ENCODE measurements at places on chromosomes 7 and 10.

- no peaks in the 10 kb centered on the region for H3K27me3 ChIP-seq
- no peaks in the 10 kb centered on the region for H3K4me1 ChIP-seq
- no peaks in the 10 kb centered on the region for H3K36me3 ChIP-seq
- H3K4me3 ChIP-seq = no peak within 1 kb of the TSS
Measured at GRCh38 chr7:64045301-64046040, at the start of gene ZNF727. TSS of gene ZNF727 (plus strand) at chr7:64045434. CDS start at chr7:64045622, 188 bp downstream.

- no peak for DNase-seq
- no peak overlapping the region for H3K4me3 ChIP-seq
- H3K27me3 ChIP-seq = no peaks in the 10 kb centered on the region
- H3K36me3 ChIP-seq = no peaks in the 10 kb centered on the region
- H3K27ac ChIP-seq = no peak overlapping the region
- H3K4me1 ChIP-seq = peaks cover 12% of the 10 kb centered on the region
Measured at GRCh38 chr7:131773413-131773812, 217.0 kb upstream of the PODXL start.

DNA sequence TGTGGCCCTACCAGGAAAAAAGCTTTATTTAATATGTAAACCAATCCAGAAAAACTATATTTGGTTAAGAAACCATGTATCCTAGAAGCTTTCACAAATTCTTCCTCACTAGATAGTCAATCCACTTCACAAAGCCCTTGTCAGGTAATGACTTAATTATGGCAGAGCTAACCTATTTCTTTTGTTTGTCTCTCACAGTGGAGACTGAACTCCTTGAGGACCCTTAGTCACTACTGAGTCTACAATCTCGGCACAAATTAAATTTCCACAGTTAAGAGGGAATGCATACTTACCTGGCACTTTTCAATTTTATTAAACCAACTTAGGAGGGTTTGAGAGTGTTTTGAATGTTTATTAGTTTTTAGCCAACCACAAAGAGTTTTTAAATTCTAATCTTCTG, 23.0 kb downstream of the WAPL start:
- DNase-seq = no peak
- peak overlapping the region; percentile 37 for H3K4me3 ChIP-seq
- H3K27ac ChIP-seq = no peak overlapping the region
- peaks cover 86% of the 10 kb centered on the region for H3K36me3 ChIP-seq
- H3K4me1 ChIP-seq = peaks cover 9% of the 10 kb centered on the region

DNA sequence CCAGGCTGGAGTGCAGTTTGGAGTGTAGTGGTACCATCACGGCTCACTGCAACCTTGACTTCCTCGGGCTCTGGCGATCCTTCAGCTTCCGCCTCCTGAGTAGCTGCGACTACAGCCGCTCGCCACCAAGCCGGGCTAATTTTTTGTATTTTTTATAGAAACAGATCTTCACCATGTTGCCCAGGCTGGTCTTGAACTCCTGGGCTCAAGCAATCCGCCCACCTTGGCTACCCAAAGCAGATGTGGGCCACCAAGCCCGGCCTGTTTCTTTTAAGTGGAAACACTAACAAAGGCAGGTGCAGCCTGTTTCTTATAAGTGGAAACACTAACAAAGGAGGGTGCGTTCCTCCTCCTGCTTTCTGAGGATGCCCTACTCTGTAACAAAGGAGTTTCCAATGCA, 18.2 kb downstream of the PRF1 start:
- no peaks in the 10 kb centered on the region for H3K4me1 ChIP-seq
- H3K27ac ChIP-seq = no peak overlapping the region
- peak; percentile 38 for DNase-seq
- no peaks in the 10 kb centered on the region for H3K36me3 ChIP-seq
- no peak overlapping the region for H3K4me3 ChIP-seq

GRCh38 chr10:76114581-76115001, 683.2 kb downstream of the LRMDA start:
- H3K36me3 ChIP-seq = no peaks in the 10 kb centered on the region
- H3K27ac ChIP-seq = peak overlapping the region; percentile 52
- no peak for DNase-seq
- H3K27me3 ChIP-seq = no peaks in the 10 kb centered on the region
- peaks cover 26% of the 10 kb centered on the region for H3K4me1 ChIP-seq
- H3K4me3 ChIP-seq = no peak overlapping the region

DNA sequence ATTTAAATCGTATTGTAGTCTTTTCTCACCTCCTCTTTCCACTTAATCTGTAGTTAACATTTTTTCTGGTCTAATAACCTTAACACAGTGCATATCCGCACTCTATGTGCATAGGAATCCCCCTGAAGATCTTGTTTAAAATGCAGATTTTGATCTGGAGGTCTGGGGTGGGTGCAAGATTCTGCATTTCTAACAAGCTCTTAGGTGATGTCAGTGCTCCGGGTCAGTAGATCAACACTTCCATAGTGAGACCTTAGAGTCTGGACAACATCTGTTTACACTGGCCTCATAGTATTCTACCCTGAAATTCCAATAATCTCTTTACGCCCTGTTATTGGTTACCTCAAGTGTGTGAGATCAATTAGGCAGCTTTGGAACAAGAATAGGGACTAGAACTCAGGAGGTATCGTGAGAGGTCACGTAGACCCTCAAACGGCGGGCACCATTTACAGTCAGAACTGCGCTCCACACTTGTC, 434 bp upstream of the PLEKHA8 start:
- DNase-seq = no peak
- H3K36me3 ChIP-seq = peaks cover 1% of the 10 kb centered on the region
- no peaks in the 10 kb centered on the region for H3K27me3 ChIP-seq
- H3K4me3 ChIP-seq = peak overlapping the region; percentile 95
- no peak overlapping the region for H3K27ac ChIP-seq

- H3K27ac ChIP-seq = peak overlapping the region; percentile 98
- H3K27me3 ChIP-seq = no peaks in the 10 kb centered on the region
- H3K4me3 ChIP-seq = no peak overlapping the region
- no peaks in the 10 kb centered on the region for H3K4me1 ChIP-seq
- no peak for DNase-seq
Measured at GRCh38 chr10:125002047-125002422, 60.1 kb downstream of the ZRANB1 start.

- no peak for DNase-seq
- no peaks in the 10 kb centered on the region for H3K36me3 ChIP-seq
Measured at GRCh38 chr10:88253622-88254021, 329.5 kb downstream of the RNLS start.

- DNase-seq = peak; percentile 83
- H3K4me3 ChIP-seq = peak overlapping the region; percentile 86
- peaks cover 25% of the 10 kb centered on the region for H3K27me3 ChIP-seq
- peaks cover 17% of the 10 kb centered on the region for H3K4me1 ChIP-seq
Measured at GRCh38 chr7:28179120-28180030, 1.2 kb downstream of the JAZF1 start.

- no peaks in the 10 kb centered on the region for H3K36me3 ChIP-seq
- no peak overlapping the region for H3K4me3 ChIP-seq
- no peak overlapping the region for H3K27ac ChIP-seq
- no peaks in the 10 kb centered on the region for H3K27me3 ChIP-seq
Measured at GRCh38 chr7:111600091-111600490, 37.8 kb upstream of the IMMP2L start.

- peaks cover 3% of the 10 kb centered on the region for H3K4me1 ChIP-seq
- H3K36me3 ChIP-seq = no peaks in the 10 kb centered on the region
- no peak overlapping the region for H3K4me3 ChIP-seq
- DNase-seq = no peak
- no peak overlapping the region for H3K27ac ChIP-seq
Measured at GRCh38 chr10:128068398-128069285, 57.6 kb downstream of the MKI67 start.

DNA sequence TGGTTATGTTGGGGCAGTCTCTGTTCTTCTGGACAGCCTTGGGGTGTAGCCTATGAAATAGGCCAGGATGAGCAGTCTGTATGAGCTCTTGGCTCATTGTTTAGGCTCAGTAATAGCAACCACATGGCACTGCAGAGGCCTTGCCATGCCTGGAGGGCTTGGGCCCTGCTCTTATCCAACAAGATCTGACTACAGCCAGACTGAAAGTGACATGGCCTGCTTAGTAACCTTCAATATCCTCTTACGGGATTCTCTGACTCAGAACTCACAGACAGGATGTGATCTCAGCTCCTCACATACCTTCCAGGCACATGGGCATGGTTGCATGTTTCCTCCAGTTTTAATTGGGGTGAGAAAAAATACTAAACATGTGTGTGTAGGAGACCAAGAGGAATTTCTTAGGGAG, 289.3 kb downstream of the PTEN start:
- no peaks in the 10 kb centered on the region for H3K36me3 ChIP-seq
- no peak overlapping the region for H3K4me3 ChIP-seq
- H3K4me1 ChIP-seq = no peaks in the 10 kb centered on the region
- H3K27ac ChIP-seq = no peak overlapping the region
- no peak for DNase-seq

DNA sequence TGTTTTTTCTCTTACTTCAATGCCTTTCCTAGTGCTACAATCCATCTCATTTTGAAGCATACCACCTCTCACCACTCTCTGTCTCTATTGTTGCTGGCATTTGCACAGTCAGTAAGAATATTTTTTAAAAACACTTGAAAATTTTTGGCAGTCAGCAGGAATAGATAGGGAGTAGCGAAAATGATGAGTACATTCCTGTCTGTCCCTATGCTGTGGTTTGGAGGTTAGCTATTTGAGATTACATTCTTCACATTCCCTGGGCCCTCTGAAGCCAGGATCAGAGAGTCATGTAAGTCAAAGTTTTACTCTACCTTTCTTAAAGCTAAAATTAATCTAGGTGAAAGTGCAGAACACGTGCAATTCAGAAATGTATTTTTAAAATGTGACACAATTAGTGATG, 53.0 kb upstream of the MAGI2 start:
- no peaks in the 10 kb centered on the region for H3K36me3 ChIP-seq
- H3K27me3 ChIP-seq = no peaks in the 10 kb centered on the region
- H3K4me3 ChIP-seq = no peak overlapping the region
- peak; percentile 63 for DNase-seq
- no peak overlapping the region for H3K27ac ChIP-seq

Data from endodermal cell (in vitro differentiated cells).